ENCODE measurements at places on chromosomes 3 and 15. TPM values are rescaled to one million over a fixed set of nuclear protein-coding genes. Genes with fewer than 3 reads are reported as not detected.

DNA sequence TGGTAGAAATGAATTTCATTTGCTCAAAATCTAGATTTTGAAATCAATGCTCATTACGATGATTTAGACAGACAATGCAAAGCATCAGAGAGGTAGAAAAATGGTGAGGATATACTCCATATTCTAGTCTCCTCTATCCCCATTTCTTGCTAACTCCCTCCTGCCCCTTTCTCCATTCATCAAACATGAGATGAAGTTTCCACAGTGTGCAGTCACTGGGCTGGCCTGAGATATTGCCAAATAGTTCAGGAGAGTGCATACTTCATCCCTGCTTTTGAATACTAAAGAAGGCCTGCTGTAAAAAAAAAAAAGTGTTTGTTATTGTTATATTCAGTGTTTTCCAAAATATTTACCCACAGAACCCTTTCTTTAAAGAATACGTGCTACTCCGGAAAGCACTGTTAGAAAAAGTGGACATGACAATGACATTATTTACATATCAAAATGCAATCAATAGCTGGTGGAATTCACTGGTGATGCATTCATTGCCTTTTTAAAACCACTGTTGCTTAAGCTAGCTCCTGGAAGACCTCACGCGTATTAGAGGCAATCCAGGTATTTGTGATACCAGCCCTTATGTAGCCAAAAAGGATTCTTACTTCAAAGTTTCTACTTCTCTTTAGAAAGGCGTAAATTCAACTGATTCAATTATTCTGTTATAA, 247.6 kb upstream of the SOX2 start:
- no peaks in the 10 kb centered on the region for H3K27me3 ChIP-seq
- H3K27ac ChIP-seq, result no peak overlapping the region
- H3K4me1 ChIP-seq, result no peaks in the 10 kb centered on the region
- no peaks in the 10 kb centered on the region for H3K36me3 ChIP-seq
- no peak for DNase-seq

- no peak within 1 kb of the TSS for H3K27ac ChIP-seq
- no peaks in the 10 kb centered on the region for H3K27me3 ChIP-seq
- no peak for DNase-seq
Measured at GRCh38 chr15:48191574-48192225, at the start of gene CTXN2. Gene CTXN2 (plus strand): TSS chr15:48191665. CDS start chr15:48201301, 9,636 bp downstream.

The SLC9C1 gene
- polyA plus RNA-seq, result not detected

GRCh38 chr3:126070146-126070545, 13.8 kb downstream of the SLC41A3 start:
- no peaks in the 10 kb centered on the region for H3K36me3 ChIP-seq
- no peak for DNase-seq
- no peaks in the 10 kb centered on the region for H3K4me1 ChIP-seq
- H3K27me3 ChIP-seq, result no peaks in the 10 kb centered on the region

- H3K4me1 ChIP-seq, result no peaks in the 10 kb centered on the region
- no peak overlapping the region for H3K4me3 ChIP-seq
- no peak overlapping the region for H3K27ac ChIP-seq
- H3K27me3 ChIP-seq, result no peaks in the 10 kb centered on the region
- no peaks in the 10 kb centered on the region for H3K36me3 ChIP-seq
- no peak for DNase-seq
Measured at GRCh38 chr15:46654993-46655392, 1020.2 kb downstream of the SQOR start.

The RAB5A gene
- 46.4 TPM for polyA plus RNA-seq

DNA sequence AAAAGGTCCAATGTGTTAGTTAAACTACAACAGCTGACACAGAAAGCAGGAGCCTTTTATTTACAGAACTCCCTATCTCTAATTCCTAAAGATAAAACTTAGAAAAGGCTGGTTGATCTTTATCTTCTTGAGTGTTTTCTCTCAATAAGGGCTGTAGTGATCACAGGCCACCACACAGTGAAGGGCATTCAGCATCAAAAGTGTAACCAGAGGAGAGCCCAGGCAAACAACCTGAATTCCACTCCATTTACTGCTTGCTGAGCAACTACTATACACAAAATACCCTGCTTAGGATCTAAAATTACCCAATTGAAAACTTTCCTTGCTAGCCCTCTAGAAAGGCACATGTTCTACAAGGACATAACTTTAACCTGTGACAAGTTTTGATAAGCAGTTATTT, 122.7 kb downstream of the MEIS2 start:
- no peak overlapping the region for H3K27ac ChIP-seq
- H3K36me3 ChIP-seq, result no peaks in the 10 kb centered on the region

DNA sequence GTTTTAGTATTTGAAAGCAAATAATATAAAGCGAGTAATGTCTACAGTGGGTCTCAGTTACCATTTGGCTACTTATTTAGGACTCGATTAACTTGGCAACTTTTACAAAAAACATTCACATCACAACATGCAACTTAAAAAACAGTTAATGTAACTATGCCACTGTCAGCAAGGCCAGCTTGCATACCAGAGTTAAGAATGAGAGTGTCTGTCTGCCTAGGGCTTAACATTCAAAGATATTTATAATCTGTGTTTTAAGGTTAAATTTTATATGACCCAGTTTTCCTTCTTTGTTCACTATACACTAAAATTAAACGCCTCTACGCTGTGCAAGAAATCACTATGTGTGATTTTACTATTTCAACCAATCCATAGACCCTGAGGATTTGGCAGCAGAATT, 5.2 kb upstream of the CDAN1 start:
- H3K36me3 ChIP-seq, result no peaks in the 10 kb centered on the region
- no peaks in the 10 kb centered on the region for H3K27me3 ChIP-seq
- no peak overlapping the region for H3K27ac ChIP-seq

DNA sequence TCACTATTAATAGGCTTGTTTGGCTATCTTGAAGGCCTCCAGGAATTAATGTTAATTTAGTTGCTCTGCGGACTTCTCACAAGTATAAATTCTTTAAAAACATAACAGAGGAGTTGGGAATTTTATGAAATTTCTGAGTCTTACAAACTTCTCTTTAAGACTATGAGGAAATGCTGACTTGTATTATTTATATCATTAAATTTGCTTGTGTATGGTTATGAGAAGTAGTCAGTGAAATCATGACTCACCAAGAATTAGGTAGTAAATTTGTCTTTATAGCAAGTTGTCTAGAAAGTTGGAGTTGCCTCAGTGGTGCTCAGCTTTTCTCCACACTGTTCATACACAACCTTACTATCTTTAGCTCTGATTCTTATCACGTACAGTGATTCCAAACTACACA, 26.5 kb downstream of the PHLDB2 start:
- H3K36me3 ChIP-seq, result no peaks in the 10 kb centered on the region
- H3K27ac ChIP-seq, result no peak overlapping the region
- H3K4me1 ChIP-seq, result no peaks in the 10 kb centered on the region
- no peak overlapping the region for H3K4me3 ChIP-seq

DNA sequence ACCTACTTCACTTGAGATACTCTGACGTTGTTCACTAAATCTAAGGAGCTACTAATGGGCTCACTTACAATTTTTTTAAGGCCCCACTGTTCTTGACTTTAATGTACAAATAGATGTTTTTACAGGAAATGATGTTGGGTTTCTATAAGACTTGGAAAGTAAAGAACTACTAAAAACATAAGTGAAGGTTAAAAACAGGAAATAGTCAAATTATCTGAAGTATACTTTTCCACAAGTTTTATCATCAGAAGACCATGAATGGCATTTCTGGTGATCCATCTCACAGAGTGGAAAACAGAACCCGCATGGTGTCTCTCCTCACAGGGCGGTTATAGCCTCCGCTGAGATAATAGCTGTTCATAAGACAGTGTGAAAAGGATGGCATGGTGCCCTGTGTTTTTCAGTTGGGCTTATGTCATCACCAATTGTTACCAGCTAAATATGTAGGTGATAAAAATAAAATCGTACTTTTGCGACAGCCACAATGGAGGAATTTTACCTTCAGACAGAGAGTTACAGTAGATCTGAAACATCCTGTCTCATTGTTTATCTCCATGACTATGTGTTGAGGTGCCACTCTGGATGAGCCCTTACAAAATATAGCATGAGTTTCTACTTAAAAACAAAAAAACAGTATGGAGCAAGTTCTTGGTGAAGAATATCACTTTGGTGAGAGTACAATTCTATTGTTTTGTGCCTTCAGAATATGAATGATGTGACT, 462.4 kb downstream of the RAP2B start:
- no peaks in the 10 kb centered on the region for H3K27me3 ChIP-seq
- no peak overlapping the region for H3K4me3 ChIP-seq
- DNase-seq, result no peak

GRCh38 chr3:49294343-49294742, 17.3 kb upstream of the C3orf62 start:
- H3K27me3 ChIP-seq, result no peaks in the 10 kb centered on the region
- peaks cover 66% of the 10 kb centered on the region for H3K36me3 ChIP-seq
- no peak overlapping the region for H3K27ac ChIP-seq
- no peak for DNase-seq

DNA sequence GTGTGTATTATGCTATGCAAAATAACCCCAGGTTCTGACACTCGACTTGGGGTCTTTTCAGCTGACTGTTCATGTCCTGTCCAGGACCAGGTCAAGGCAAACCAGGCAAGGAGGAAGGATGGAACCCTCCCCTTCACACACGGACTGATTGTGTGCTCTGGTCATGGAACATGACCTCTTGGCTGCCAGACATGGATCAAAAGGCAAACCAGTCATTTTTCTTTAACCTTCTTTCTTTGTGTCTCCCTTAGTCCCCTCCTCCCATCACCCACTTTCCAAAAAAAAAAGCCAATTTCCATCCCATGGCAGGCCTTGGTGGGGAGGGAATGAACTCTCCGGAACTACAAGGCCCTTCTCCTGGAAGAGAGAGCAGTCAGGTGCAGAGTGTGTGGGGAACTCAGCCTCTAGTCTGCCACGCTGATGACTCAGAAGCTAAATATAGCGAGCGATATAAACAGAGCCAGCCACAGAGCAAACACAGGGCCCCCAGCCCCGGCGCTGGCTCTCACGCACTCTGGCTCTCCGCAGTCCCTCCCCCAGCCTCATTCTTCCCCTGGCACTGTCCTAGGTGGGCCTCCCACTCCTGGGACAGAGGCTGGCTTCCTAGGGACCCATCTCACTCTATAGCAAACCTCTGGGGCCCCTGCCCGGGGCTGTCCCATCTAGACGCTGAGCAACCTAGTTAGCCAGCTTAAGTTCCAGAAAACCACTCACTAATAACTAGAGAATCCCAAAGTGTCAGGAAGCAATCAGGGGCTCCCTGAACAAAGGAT, 10.0 kb downstream of the BMF start:
- H3K4me3 ChIP-seq, result peak overlapping the region; percentile 42
- H3K36me3 ChIP-seq, result no peaks in the 10 kb centered on the region
- H3K27me3 ChIP-seq, result no peaks in the 10 kb centered on the region
- peaks cover 45% of the 10 kb centered on the region for H3K4me1 ChIP-seq

The AMT gene
- polyA plus RNA-seq, result 0.62 TPM

GRCh38 chr3:77052733-77053670, 13.1 kb downstream of the ROBO2 start:
- DNase-seq, result no peak
- no peaks in the 10 kb centered on the region for H3K36me3 ChIP-seq
- H3K27me3 ChIP-seq, result no peaks in the 10 kb centered on the region
- H3K4me3 ChIP-seq, result no peak overlapping the region
- H3K4me1 ChIP-seq, result no peaks in the 10 kb centered on the region

- H3K4me1 ChIP-seq, result no peaks in the 10 kb centered on the region
- H3K4me3 ChIP-seq, result no peak overlapping the region
- no peaks in the 10 kb centered on the region for H3K36me3 ChIP-seq
- H3K27ac ChIP-seq, result no peak overlapping the region
Measured at GRCh38 chr3:82790307-82791097, 1029.1 kb upstream of the GBE1 start.

GRCh38 chr3:58192069-58192468, 18.7 kb downstream of the DNASE1L3 start:
- H3K27ac ChIP-seq, result no peak overlapping the region
- H3K36me3 ChIP-seq, result no peaks in the 10 kb centered on the region
- H3K4me1 ChIP-seq, result no peaks in the 10 kb centered on the region
- H3K27me3 ChIP-seq, result no peaks in the 10 kb centered on the region
- no peak overlapping the region for H3K4me3 ChIP-seq
- no peak for DNase-seq

DNA sequence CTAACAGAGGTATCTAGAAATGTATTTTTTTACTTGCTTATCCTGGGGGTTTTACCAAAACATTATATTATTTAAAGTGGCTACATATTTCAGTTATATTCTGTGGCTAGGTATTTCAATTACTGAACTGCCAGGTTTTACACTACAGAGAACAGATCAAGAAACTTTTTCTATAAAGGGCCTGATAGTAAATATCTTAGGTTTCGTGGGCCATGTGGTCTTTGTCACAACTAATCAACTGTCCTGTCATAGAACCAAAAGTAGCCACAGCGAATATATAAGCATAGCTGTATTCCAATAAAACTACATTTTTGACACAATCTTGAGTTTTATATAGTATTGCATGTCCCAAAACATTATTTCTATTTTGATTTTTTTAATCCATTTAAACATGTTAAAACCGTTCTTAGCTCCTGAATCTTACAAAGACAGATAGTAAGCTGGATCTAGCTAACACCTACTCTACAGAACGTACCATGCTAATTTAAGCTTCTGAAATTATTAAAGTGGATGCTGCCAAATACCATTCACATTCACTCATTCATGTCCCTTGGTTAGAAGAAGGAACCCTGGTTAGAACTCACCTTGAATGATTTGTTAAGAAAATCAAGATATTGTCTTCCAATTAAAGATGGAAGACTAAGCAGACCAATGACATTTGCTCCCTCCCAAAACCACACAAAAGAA, 118.2 kb upstream of the TGFBR2 start:
- H3K27me3 ChIP-seq, result no peaks in the 10 kb centered on the region
- no peak for DNase-seq

DNA sequence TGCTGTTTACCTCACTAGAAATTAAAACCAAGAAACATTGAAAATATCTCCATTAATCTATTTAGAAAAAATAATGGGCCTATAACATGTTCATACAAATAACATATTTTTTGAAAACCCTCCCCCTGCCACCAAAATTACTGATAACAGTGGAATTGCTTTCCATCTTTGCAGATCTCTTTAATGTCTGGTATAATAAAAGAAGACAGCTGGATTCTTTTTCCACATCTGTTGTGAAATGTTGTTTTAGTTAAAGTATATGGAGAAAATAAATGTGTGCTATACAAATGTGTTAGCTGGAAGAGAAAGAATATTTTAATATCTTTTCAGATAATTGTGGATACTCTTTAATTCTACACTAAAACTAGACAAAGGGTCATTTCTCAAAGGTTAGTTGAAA, 251.0 kb upstream of the GOLGA6L4 start:
- DNase-seq, result no peak
- no peak overlapping the region for H3K27ac ChIP-seq
- no peaks in the 10 kb centered on the region for H3K4me1 ChIP-seq
- no peaks in the 10 kb centered on the region for H3K36me3 ChIP-seq
- no peak overlapping the region for H3K4me3 ChIP-seq

The GOLGA6L24 gene
- not detected for polyA plus RNA-seq

GRCh38 chr3:183576487-183577107, 21.1 kb upstream of the KLHL6 start:
- H3K27ac ChIP-seq, result no peak overlapping the region
- no peak for DNase-seq
- H3K4me3 ChIP-seq, result no peak overlapping the region
- H3K27me3 ChIP-seq, result no peaks in the 10 kb centered on the region
- no peaks in the 10 kb centered on the region for H3K36me3 ChIP-seq

- no peaks in the 10 kb centered on the region for H3K4me1 ChIP-seq
- DNase-seq, result no peak
- no peak overlapping the region for H3K4me3 ChIP-seq
- H3K27me3 ChIP-seq, result peaks cover 7% of the 10 kb centered on the region
Measured at GRCh38 chr15:72888811-72889210, 105.3 kb upstream of the ADPGK start.

The FSIP1 gene
- polyA plus RNA-seq, result 1.3 TPM

The SHC4 gene
- polyA plus RNA-seq, result not detected

- no peak for DNase-seq
- no peak overlapping the region for H3K4me3 ChIP-seq
Measured at GRCh38 chr3:178900029-178900646, 171.5 kb downstream of the ZMAT3 start.

The DUOXA2 gene
- polyA plus RNA-seq, result not detected

Data from CD8-positive, alpha-beta memory T cell (primary cell).